SK-N-DZ (cell line): ENCODE measurements at places on chromosomes 16 and 17.

GRCh38 chr17:48954300-48954755 is 9.7 kb upstream of the SNF8 start:
- no peak for DNase-seq

- no peak for DNase-seq
Observed at GRCh38 chr16:66167564-66168291, 198.8 kb upstream of the CDH5 start.

DNA sequence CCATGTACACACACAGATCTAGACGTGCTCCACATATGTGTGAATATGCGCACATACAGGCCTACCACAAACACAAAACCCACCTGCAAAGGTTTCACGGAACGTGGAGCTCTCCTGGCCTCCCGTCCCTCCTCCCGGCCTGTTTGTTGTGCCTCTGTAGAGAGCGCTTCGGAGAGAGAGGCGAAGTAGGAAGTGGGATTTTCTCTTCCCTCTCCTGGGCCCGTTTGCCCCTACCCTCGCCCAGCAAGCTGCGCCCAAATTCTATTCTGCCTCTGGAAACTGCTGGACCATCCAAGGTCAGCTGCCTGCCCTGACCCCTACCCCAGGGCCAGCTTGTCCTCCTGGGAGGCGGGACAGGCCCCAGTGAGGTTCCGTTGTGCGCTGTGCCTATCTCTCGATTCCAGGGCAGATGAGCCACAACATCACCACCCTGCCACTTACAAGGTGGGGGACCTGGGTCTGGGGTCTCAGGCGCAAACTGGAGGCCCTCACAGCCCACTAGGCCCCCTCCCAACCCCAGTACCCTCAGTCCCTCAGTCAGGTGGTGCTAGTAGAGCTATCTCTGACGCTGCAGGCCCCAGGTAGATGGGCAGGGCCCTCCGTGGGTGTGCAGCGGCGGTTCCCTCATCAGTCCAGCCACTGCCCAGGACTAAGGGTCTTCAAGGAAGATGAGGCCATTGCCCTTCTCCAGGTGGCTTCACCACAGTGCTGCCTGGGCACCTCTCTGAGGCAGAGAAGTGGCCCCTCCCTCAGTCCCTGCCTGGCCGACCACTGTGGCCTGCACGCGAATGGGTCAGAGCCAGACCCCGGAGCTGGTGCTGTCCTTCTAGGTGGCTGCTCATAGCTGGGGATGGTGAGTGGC is 54.2 kb downstream of the BEAN1 start:
- no peak for DNase-seq

DNA sequence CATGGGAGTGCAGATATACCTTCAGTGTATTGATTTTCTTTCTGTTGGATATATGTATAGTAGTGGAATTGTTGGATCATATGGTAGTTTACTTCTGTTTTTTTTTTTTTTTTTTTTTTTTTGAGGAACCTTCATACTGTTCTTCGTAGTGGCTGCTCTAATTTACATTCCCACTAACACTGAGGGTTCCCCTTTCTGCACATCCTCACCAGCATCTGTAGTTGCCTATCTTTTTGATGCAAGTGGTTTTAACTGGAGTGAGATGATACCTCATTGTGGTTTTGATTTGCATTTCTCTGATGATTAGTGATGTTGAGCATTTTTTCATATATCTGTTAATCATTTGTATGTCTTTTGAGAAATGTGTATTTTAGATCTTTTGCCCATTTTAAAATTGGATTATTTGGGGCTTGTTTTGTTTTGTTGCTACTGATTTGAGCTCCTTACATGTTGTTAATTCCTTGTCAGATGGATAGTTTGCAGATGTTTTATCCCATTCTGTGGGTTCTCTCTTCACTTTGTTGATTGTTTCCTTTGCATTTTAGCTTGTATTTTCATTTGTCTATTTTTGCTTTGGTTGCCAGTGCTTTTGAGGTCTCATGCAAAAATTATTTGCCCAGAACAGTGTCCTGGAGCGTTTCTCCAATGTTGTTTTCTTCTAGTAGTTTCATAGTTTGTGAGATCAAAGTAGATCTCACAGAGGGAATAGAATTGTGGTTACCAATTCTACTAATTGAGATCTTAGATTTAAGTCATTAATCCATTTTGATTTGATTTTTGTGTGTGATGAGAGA is 25.0 kb upstream of the BCAS3 start:
- DNase-seq = no peak

DNA sequence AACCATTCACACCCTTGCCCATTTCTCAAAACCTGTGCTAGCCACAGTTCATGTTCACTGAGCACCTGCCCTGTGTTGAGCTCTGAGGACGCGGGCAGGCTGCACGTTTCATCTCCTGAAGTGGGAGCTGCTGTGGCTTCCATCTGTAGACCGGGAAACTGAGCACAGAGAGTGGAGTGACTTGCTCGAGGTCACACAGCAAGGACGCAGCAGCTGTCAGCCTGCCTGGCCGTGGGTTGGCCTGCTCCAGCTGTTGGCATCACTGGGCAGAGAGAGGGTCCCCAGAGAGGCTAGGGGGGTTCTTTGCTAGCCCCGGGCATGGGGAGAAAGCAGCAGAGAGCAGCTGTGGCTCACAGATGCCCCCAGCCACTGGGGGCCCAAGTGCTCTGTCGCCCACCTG is 28.8 kb downstream of the ZFPM1 start:
- no peak for DNase-seq

- DNase-seq = no peak
Observed at GRCh38 chr17:45681706-45682105, 102.4 kb upstream of the CRHR1 start.

DNA sequence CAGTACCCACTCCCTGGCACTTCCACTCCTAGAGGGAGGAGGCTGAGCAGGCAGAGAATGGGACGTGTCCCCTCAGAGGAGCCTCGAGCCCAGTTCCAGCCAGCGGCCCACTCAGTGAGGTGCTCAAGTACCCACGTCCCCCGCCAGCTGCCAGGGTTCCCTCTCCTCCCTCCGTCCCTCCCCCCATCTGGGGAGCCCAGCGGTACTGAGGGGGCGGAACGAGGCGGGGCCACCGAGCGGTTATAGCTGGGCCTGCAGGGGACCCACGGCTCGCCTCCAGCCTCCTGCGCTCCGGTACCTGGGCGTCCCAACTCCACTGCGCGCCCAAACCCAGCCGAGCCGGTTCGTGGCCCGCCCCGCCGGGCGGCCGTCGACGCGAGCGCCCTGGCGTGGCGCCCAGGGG is at the start of gene NPW:
Gene NPW (plus strand): TSS at position 268 of the 403 bp plus-strand sequence.
- no peak for DNase-seq

- no peak for DNase-seq
Observed at GRCh38 chr17:28443901-28444638, 29.4 kb upstream of the SLC13A2 start.

DNA sequence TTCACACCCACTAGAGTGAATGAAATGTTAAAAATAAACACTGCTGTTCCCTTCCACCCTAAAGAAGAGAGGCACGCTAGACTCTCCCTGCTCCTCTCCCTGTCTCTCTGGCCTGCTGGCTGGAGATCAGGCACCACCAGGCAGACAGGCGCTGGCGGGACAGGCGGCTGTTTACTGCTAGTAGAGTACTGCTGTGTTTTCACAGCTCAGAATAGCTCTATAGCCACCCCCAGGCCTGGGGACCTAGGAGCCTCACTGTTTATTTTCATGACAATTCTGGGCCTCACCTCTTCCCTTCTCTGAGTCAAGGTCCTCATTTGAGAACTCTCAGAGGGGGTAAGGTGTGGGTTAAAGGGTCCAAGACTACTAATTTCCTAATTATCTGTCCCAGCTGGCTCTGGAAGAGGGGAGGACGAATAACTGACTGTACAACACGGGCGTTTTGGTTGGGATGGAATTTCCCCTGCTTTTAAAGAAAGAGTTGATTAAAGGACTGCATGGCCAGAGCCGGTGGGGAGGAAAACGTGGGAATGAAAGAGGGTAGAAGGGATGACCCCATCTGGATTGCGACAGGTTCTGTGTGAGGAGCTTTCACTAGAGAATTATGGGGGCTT is 9.0 kb upstream of the G6PC1 start:
- no peak for DNase-seq

- no peak for DNase-seq
Observed at GRCh38 chr16:50445621-50446555, 77.1 kb upstream of the BRD7 start.

DNA sequence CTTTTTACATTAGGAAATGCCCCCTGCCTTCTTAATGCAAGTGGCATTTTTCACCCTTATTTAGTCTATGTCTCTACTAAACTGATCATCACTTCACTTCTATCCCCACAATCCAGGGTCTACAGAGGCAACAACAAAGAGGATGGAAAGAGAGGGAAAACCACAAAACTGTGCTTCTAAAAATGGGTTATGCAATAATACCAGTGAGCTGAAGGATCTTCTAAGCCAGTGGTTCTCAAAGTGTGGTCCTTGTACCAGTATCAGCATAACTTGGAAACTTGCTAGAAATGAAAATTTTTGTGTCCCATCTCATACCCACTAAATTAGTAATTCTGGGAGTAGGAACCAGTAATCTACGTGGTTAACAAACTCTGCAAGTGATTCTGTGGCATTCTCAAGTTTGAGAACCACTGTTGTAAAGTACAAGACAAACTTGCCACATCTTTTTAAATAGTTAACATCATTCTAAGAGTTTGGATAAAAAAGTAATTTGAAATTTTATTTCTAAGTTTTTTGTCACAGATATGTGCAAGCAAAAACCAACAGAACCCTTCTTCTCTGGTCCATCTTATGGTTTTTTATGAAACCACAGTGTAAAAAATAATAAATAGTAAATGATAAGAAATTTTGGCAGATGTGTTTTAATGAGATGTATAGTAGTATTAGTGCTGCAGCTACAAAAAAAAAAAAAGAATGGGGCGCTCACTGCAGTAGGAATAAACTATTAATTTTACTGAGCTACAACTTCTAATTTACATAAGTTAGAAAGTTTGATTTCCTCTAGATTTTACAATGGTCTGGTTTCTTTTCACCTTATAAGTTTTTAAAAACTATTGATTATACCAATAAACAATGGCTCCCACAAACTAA is 16.2 kb downstream of the CDC27 start:
- no peak for DNase-seq

GRCh38 chr17:31494259-31495021 is 103.0 kb downstream of the RAB11FIP4 start:
- no peak for DNase-seq

- DNase-seq = peak; percentile 66
Observed at GRCh38 chr17:64418506-64419339, 28.1 kb upstream of the PECAM1 start.

DNA sequence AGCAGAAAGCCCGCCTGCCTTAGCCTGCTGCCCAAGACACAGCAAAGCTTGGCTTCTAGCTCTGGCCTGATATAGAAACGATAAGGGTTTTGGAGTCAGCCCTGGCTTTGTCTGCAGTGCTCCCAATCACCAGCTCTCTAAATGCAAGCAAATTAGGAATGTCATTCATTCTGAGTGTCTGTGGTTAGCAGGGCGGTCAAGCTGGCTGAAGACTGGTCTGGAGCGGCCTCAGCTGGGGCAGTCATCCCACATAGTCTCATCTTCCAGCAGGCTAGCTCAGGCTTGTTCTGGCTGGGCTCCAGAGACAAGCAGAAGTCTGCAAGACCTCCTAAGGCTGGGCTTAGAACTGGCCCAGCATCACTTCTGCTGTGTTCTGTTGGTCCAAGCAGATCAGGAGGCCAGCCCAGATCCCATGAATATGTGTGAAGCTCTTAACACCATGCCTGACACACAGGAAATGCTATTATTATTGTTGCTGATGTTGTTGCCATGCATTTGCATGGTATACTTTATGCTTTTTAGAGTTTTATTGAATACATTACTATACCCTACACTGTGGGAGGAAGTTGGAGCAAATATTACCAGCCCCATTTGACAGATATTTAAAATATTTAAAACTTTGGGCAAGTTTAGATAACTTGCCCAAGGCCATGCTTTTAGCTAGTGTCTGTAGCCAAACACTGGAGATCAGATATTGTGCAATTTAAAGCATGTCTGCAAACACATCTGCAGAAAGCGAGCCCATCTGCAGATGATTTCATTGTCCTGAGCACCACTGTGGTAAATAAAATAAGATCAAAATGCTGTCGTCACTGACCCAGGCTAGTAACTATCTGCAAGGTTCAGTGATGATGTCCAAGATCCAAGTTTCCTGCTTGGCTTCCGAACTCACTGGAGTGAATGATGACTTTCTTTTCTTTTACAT is 24.8 kb downstream of the TMC7 start:
- peak; percentile 20 for DNase-seq

GRCh38 chr16:11729787-11730186 is 12.9 kb downstream of the TXNDC11 start:
- no peak for DNase-seq

DNA sequence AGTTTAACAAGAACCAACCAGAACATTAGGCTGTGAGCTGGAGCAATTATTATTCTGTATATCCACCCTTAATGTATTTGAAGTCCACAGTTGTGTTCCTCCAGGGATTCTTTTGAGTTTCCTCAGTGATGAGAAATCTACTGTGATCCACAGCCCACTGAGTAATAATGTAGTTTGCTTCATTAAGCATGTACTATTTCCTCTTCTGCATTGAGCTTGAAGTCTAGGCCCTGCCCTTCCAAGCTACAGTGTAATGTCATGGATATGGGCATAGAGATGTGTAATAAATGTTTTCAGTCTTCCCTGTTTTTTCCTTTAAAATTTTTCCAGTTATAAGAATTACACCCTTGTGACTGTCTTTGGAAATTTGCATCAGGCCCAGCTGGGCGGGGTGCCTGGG is 36.4 kb upstream of the SLC12A3 start:
- no peak for DNase-seq

- no peak for DNase-seq
Observed at GRCh38 chr16:82059161-82059982, 24.3 kb downstream of the HSD17B2 start.

DNA sequence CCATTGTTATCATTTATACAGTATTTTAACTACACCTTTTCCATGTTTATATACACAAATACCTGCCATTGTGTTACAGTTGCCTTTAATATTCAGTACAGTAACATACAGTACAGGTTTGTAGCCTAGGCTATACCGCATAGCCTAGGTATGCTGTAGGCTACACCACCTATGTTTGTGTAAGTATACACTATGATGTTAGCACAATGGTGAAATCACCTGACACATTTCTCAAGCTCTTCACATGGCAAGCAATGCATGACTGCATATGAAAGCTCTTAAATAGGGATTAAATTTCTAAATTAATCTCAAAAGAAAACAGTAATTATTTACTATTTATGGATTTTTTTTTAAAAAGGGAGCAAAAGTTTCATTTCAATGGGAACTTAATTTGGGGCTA is 12.0 kb downstream of the LRRC37B start:
- no peak for DNase-seq

DNA sequence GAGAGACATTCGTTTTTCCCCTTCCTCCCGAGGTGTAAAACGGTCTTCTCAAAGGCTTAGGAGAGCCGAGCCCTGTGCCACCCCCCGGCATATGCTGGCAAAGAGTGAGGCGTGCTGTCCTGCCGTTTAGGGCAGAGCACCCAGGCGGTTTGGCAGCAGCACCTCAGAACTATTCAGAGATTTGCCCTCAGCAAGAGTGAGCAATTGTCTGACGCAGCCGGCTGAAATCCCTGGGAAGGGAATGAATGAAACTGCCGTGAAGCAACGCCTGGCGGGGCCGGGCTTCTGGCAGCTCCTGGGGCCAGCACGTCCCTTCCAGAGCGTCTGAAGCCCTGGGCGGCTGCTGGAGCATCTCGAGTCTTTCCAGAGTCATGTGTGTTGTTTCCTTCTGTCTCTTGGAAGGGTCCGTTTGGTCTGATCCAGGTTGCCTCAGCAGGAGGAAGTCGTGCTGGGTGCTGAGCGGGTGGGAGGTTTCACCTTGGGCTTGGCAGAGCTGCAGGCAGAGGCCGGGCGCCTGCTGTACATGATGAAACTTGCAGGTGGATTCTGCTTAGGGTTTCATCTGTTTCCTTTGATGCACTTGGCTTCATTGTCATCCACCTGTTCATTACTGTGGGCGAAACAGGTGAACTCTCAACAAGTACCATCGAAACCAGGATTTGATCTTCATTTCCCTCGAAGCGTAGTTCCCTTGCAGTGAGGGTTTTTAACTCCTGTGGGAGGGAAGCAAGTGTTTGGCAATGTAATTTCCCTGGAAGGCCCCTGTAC is 35.4 kb downstream of the TBCD start:
- DNase-seq = no peak
